ENCODE measurements at places on chromosomes 3 and 15.

DNA sequence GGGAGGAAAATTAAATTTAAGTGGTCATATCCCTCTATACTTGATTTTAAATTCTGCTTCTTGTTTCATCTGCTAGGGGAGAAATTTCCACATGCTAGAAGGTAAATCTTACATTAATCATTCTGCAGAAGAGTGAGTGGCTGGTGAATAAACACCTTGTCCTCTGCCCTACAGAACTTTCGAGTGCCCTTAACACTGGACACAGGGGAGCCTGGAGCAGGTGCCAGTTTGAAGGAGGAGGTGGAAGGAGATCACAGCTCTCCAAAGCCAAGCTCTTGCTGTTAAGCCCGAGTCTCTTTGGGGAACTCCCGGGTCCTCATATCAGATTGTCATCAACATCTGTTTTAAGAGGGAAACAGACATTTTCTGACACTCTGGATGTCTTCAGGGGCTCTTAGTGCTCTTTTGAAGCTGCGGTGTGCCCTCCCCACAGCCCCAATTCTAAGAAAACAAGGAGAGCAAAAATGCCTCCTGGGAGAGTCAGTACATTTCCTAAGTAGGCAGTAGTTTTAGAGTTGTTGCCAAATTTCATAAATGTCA is 31.3 kb downstream of the LAMP3 start:
- no peak for DNase-seq

DNA sequence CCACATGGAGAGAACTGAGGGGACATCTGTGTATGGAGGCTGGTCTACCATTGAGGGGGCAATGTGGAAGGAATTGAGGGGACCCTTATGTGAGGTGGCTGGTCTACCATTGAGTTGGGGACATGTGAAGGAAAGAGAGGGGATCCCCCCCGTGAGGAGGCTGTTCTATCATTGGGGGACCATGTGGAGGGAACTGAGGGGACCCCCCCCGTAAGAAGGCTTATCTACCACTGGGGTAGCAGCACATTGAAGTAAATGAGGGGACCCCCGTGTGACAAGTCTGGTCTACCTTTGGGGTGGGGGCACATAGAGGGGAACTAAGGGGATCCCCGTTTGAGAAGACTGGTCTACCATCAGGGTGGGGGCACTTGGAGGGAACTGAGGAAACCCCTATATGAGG is 158.0 kb downstream of the FBLN2 start:
- no peak for DNase-seq

GRCh38 chr3:113649174-113649845 is 47.1 kb downstream of the USF3 start:
- DNase-seq: no peak

GRCh38 chr3:32781211-32781968 is 36.4 kb upstream of the TRIM71 start:
- peak; percentile 32 for DNase-seq

- no peak for DNase-seq
These were observed 27.7 kb upstream of the SSR3 start for GRCh38 chr3:156582532-156583183.

GRCh38 chr15:64807051-64807749 is 18.2 kb downstream of the PIF1 start:
- no peak for DNase-seq

DNA sequence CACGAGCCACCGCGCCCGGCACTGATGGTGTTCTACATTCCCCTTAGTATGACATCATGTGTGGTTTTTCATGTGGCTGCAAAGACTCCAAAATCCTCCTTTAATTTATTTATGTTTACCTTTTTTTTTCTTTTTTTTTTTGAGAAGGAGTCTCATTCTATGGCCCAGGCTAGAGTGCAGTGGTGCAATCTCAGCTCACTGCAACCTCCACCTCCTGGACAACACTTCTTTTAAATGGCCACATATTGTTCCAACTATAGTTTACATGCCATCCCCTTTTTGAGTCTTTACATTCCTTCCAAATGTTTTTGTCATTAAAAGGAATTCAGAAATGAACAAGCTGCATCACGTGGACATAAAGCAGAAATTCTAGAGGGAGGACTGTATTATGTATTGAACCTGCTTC is 10.3 kb upstream of the CDV3 start:
- no peak for DNase-seq

GRCh38 chr3:8979262-8979661 is 16.0 kb upstream of the RAD18 start:
- DNase-seq: no peak

DNA sequence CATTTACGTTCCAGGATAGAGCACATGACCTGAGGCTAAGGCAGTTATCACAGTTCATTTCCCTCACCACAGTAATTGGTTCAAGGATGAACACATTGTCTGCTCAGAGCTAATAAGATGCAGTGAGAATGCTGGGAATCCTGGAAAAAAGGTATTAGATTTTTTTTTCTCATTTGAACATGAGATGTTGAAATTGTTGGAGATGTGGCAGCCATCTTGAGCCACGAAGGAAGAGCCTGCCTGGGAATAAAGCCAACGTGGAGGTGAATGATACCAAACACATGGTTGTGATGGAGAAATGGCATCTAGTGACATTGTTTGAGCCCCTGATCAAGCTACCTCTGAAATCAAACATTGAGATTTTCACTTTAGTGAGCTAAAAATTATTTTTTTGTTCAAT is 16.0 kb upstream of the STT3B start:
- DNase-seq: no peak

- DNase-seq: no peak
These were observed at the start of gene VEPH1 for GRCh38 chr3:157502916-157503595. VEPH1 (minus strand) TSS chr3:157503416; CDS start chr3:157495349, 8,067 bp downstream.

DNA sequence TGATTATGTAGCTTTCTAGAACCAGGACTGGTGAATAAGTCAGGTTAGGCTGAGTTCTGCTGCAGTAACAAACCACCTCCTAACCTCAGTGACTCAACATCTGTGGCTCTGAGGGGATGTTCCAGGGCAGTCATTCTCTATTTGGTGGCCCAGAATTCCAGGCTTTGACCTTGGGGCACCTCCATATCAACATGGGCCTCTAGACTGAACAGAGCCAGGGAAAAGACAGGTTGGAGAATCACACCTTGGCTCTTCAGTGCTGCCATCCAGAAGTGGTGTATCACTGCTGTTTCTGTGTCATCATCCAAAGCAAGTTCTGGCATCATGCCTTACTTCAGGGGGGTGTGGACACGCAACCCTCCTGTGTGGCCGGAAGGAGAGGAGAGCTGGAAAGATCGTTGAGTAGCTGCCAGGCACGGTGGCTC is 15.3 kb downstream of the ZBTB47 start:
- DNase-seq: no peak

- DNase-seq: no peak
These were observed 230.2 kb upstream of the HES1 start for GRCh38 chr3:193905541-193906396.

DNA sequence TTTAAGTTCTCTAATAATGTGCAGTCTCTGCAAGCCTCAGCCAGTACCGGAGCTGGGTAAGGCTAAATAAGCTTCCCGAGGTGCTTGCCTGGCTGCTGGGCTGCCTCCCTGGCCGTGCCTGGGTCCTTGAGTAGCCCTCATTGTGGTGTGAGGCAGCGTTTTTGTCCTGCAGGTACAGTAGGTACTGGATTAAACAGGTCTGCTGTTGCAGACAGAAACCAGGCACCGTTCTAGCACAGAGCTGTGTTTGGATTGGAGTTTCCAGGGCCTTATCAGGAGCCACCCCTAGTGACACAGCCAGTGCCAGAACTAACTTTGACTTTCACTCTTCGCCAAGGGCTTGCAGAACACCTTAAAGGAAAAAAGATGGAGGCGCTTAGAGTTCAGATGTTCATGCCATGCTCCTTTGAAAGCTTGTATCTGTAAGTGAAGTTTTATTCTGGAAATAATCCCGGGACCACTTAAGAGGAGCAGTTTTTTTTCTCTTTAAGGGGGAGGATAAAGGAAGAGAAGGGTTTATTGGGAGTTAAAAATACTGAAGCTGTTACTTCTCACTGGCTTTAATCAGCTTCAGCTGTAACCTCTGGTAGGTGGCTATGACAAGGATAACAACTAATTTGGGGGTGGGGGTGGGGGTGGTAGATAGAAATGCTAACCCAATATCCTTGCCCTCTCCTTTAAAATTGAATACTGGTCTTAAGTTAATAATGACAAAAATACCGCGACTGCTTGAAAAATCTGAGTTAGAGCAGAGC is 126.8 kb downstream of the MITF start:
- DNase-seq: no peak

DNA sequence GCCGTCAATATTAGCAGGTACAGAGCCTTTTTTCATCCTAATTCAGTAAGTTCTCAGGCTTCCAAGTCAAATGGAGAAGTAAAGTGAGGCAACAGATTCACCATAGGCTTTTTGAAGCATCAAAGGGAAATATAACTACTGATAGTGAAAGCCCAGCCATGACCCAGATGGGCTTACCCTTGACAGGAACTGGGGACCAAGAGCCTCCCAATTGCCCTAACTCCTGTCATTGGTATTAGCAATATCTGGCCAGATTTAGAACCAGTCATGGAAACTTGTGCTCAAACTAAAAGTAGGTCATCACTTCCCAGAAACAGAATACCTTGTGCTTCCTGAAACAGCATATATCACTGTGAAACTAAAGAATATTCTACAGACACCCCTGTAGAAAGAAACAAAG is 33.0 kb downstream of the NME9 start:
- no peak for DNase-seq

DNA sequence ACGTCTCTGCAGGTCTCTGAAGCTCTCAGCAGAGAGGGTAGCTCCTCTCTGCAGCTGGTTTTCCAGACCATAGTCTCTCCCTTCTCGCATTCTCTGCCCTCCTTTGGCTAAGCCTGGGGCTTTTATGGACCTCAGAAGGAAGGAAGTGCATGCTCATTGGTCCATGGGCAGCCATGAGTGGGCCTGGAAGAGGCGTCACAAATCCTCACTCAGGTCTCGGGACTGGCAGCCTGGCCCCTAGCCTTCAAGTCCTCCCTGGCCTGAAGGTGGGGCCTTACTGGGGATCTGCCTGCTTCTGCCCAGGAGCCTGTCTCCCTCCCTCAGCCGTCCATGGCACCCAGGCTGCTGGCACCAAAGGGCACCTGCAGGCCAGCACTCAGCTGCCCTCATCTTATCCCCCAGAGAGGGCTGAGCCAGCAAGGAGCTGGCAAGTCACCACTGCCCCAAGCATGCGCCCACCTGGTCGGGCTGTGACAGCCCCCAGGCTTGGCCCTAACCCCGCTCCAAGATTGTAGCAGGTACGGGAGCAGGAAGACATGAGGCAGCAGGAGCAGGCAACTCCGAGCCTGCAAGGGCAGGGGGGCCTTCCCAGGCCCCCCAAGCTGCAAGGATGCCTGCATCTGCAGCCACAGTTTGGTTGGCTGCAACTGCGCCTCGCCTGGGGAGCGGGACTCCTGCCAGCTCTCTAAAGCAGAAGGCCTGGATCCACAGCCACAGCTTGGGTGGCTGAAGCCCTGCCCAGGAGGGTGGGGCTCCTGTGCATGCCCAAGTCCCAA is 37.4 kb downstream of the GHSR start:
- no peak for DNase-seq

DNA sequence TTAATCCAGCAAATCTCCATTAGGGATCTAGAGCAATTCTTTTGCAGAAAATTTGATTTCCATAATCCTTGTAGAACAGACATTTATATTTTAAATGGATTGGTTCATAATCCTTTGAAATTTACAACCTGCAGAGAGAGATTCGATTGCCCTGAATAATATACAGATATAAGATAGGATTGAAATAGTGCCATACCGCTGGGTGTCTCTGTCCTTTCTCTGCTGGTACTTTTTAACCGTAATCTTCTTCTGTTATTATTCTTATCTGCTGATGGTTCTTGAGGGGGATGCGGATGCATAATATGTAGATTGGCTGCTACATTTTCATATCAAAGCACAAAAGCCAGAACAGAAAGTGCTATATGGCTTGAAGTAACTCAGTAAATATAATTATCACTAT is 182.2 kb downstream of the CFAP20DC start:
- DNase-seq: no peak

DNA sequence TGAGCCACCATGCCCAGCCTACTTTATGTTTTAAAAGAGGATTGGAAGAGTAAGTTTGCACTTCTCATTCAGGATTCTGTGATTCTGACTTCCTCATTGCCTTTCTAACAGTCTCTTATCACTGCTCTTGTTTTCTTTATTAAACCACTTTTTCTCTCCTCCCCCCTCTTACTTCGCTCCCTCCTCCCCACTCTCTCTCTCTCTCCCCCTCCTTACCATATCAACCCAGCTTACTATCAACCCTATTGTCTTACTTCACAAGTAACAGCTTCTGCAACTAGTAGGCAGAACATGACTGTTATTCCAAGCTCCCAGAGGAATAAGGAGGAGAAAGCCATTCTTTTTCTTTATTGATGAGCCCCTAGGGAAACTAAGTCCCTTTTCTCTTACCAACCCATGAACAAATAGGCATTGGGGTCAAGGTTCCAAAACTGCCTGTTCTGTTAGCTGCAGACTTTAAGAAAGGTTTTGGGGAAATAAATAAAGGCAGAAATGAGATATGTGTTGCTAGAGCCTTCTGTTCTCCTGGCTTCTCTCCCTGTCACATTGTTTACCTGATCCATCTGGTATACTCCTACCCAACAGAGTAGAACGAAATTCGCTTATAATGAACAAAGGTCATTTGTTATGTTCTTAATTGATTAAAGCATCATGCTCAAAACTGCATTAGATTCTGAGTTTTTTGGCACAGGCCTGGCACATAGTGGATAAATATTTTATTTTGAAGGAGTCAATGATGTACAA is 56.4 kb upstream of the RASGRP1 start:
- DNase-seq: no peak

DNA sequence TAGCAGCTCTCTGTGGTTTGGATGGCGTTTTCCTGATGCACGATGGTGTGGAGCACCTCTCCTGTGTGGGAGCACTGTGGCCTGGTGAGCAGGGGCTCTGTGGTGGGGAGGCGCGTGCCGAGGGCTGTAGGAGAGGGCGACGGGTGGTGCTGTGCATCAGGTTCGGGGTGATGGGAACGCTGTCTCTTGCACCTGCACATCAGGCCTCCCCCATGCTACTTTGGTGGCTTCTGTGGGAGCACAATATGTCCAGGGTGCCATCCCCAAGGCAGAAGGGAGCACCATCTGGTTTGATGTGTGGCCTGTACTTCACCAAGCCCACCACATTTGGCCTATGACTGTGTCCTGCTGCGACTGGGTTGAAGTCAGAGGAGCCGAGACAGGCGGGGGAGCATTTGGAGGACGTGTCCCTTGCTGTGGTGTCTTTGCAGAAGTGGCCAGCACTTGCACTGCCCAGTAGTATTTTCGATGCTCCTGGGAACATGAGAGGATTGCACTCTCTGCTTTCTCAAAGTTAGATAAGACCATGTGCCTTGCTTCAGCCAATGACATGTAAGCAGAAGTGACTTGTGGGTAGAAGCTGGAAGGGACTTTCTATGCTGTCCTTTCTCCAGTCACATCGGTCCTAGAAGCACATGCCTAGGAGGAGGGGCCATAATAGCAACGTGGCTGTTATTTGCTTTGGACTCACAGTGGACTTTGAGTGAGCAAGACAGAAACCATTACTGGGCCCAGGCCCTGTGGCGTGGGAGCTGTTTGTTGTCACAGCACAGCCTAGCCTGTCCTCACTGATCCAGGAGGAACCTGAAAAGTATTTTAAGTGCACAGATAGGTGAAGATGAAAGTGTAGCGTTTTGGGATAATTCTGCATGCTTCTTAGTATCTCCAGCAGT is 72.1 kb downstream of the APBA2 start:
- DNase-seq: no peak
